ENCODE measurements at places on chromosomes 12 and 14. TPM values are rescaled to one million over a fixed set of nuclear protein-coding genes. Genes with fewer than 3 reads are reported as not detected.

DNA sequence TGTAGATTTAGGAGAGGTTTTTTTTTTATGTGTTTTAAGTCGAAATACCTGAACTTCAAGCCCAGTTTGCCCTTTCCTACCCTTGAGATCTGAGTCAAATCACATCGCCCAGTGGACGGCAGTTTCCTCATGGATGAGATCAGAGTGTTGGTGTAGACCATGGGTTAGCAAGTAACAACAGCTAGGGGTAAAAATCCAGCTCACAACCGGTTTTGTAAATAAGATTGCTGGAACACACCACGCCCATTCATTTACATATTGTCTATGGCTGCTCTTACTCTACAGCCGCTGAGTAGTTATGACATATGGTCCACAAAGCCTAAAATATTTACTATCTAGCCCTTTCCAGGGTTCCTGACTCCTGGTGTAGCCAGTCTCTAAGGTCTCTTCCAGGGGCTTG, 158.5 kb upstream of the PLEKHG7 start:
- DNase-seq, result no peak
- H3K27me3 ChIP-seq, result peaks cover 2% of the 10 kb centered on the region
- H3K36me3 ChIP-seq, result no peaks in the 10 kb centered on the region
- peaks cover 36% of the 10 kb centered on the region for H3K4me1 ChIP-seq
- H3K27ac ChIP-seq, result peak overlapping the region; percentile 84

GRCh38 chr14:101196051-101196712, 292.7 kb upstream of the RTL1 start:
- no peak overlapping the region for H3K4me3 ChIP-seq
- H3K36me3 ChIP-seq, result no peaks in the 10 kb centered on the region
- DNase-seq, result no peak
- peaks cover 5% of the 10 kb centered on the region for H3K4me1 ChIP-seq
- no peak overlapping the region for H3K27ac ChIP-seq

DNA sequence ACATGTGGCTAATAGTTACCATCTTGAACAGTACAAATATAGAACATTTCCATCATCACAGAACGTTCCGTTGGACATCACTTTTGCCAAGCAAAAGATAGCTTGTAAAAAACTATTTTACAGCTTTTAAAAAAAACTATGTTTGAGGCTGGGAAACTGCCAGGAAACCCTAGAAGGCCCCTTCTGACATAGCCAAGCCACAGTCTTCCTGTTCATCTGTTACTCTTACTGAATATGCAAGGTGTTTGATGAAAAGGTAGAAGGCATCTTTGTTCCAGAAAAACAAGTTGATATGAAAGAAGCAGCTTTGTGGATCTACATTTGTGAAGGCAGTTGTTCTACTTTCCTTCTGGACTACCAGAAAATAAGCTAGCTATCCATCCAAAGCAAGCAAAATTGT, 23.6 kb upstream of the WNK1 start:
- no peak for DNase-seq
- H3K36me3 ChIP-seq, result peaks cover 3% of the 10 kb centered on the region
- H3K27me3 ChIP-seq, result peaks cover 1% of the 10 kb centered on the region
- no peak overlapping the region for H3K4me3 ChIP-seq

DNA sequence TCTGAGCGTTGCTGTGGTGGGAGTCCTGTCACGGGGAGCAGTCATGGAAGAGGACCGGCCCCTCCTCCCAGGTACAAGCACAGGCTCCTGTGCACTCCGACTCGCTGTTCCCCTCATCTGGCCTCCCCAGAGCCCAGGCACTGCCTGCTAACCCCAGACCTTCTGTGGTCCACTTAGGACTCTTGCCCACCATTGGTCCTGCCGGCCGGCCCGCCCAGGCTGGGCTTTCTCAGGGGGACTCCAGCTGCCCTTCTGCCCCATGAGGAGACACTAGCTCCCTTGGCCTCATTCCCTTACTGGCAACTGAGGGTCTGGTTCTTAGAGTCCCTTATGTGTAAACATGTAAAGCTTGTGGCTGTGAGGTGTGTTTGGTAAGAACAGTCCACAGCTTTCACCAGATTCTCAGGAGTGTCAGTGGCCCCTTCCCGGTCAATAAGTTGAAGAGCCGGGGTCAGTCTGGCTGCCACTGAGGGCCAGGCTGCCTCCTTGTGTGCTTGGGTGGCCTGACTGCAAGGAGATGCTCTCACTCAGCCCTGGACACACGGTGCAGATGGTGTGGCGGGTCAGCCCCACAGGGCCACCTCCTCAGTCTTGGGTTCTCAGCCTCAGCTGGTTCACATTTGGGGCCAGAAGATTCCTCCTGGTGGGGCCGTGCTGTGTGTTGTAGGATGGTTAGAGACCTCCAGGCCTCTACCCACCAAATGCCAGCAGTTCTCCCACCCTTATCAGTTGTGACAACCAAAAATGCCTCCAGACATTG, 43.6 kb downstream of the DDX51 start:
- no peaks in the 10 kb centered on the region for H3K27me3 ChIP-seq
- no peak overlapping the region for H3K27ac ChIP-seq
- H3K4me3 ChIP-seq, result no peak overlapping the region
- no peak for DNase-seq
- peaks cover 6% of the 10 kb centered on the region for H3K36me3 ChIP-seq

DNA sequence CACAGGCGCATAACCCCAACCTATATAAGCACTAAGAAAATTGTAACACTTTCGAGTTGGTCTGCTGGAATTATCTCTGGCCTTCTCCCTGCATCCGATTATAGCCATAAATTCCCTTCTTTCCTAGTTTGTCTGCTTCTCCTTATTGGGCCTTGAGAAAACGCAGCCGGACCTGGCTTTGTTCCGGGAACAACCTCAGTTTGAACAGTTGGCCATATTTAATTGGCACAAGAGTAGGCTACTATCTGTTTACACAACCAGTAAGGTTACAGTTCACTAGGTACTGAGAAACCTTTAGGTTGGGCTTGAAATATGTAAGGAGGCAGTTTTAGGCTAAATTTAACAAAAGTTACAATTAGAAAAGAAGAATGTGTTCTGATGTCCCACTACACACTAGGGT, 176.1 kb downstream of the IPO8 start:
- no peaks in the 10 kb centered on the region for H3K4me1 ChIP-seq
- no peaks in the 10 kb centered on the region for H3K27me3 ChIP-seq
- no peak overlapping the region for H3K4me3 ChIP-seq
- DNase-seq, result no peak
- no peaks in the 10 kb centered on the region for H3K36me3 ChIP-seq
- H3K27ac ChIP-seq, result no peak overlapping the region

- H3K4me1 ChIP-seq, result peaks cover 2% of the 10 kb centered on the region
- no peak for DNase-seq
- no peaks in the 10 kb centered on the region for H3K27me3 ChIP-seq
- no peak overlapping the region for H3K27ac ChIP-seq
- H3K4me3 ChIP-seq, result no peak overlapping the region
- peaks cover 10% of the 10 kb centered on the region for H3K36me3 ChIP-seq
Measured at GRCh38 chr12:119959435-119959834, 29.6 kb upstream of the BICDL1 start.

DNA sequence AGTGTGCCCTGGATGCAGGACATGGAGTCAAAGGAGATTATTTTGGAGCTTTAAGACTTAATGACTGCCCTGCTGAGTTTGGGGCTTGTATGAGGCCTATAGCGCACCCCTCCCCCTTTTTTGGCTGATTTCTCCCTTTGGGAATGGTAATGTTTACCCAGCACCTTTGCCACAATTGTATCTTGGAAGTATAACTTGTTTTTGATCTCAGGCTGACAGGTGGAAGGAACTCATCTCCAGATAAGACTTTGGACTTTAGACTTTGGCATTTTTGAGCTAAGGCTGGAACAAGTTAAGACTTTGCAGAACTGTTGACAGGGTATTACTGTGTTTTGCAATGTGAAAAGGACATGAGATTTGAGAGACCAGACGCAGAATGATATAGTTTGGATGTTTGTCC, 110.5 kb downstream of the DERA start:
- no peak overlapping the region for H3K4me3 ChIP-seq
- peaks cover 50% of the 10 kb centered on the region for H3K36me3 ChIP-seq
- H3K4me1 ChIP-seq, result no peaks in the 10 kb centered on the region
- H3K27ac ChIP-seq, result no peak overlapping the region
- no peak for DNase-seq

DNA sequence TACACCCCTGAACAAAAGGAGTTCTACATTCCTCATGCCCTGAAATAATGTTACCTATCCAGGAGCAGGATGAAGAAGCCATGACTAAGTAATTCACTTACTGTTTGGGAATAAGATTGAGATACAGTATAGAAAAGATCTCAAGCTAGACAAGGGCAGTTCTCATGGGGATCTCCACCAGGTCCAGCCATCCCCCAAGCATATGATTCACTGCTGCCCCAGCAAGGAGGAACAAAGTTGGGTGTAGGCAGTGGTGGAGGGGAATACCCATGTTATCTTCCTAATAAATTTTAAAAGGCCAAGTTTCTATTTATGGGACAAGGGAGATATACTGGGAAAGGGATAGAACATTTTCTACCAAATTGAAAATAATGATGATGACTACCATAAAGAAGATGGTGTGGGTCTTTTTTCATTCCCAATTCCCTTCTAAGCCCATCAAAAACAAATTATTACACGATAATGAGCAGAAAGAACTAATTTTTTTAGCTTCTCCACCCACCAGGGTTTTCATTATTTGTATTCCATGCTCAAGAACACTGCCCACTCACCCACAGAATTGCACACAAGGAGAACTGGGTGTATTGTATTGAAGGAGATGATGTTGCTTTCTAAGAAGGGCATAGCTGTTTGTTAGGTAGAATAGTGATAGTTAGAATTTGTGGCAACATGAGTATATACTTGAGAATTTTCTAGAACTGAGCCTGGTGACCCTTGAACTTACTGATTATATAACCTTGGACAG, 204.6 kb downstream of the BTG1 start:
- H3K4me3 ChIP-seq, result no peak overlapping the region
- no peak for DNase-seq
- no peak overlapping the region for H3K27ac ChIP-seq

GRCh38 chr12:100372853-100373640, 16.2 kb downstream of the SLC17A8 start:
- no peaks in the 10 kb centered on the region for H3K36me3 ChIP-seq
- H3K27me3 ChIP-seq, result peaks cover 4% of the 10 kb centered on the region
- peaks cover 14% of the 10 kb centered on the region for H3K4me1 ChIP-seq
- peak overlapping the region; percentile 55 for H3K27ac ChIP-seq
- DNase-seq, result peak; percentile 24

GRCh38 chr12:116744766-116745165, 6.7 kb downstream of the RNFT2 start:
- peaks cover 1% of the 10 kb centered on the region for H3K4me1 ChIP-seq
- H3K27me3 ChIP-seq, result peaks cover 2% of the 10 kb centered on the region
- H3K27ac ChIP-seq, result no peak overlapping the region
- DNase-seq, result no peak
- no peak overlapping the region for H3K4me3 ChIP-seq

DNA sequence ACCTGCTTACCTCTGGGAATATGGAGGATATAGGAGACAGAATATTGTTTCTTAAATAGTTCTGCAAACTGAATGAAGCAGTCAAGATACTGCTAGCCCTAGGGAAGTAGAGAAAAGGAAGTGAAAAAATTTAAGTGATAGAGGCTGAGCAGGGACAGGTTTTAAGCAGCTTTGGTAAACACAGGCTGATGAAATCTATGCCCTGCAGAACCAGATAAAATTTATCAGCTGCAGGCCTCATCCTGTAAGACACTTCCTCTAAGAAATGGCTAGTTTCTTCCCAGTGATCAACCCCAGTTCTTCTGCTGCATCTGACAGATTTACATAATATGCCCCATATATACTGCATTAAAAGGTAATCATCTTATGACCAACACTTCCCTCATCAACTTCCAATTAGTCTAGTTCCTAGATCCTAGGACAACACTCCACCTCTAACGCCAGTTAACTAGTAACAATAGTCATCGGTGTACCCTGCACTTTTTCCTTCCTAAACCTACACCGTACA, 1.3 kb upstream of the ESYT1 start:
- peaks cover 13% of the 10 kb centered on the region for H3K27me3 ChIP-seq
- H3K27ac ChIP-seq, result peak overlapping the region; percentile 57
- H3K36me3 ChIP-seq, result no peaks in the 10 kb centered on the region
- peak overlapping the region; percentile 58 for H3K4me3 ChIP-seq
- peaks cover 15% of the 10 kb centered on the region for H3K4me1 ChIP-seq
- no peak for DNase-seq

GRCh38 chr12:91219919-91220318, 37.3 kb upstream of the DCN start:
- no peak overlapping the region for H3K27ac ChIP-seq
- no peaks in the 10 kb centered on the region for H3K27me3 ChIP-seq
- DNase-seq, result no peak

GRCh38 chr14:71328183-71328582, 420.9 kb downstream of the PCNX1 start:
- no peaks in the 10 kb centered on the region for H3K36me3 ChIP-seq
- peaks cover 2% of the 10 kb centered on the region for H3K4me1 ChIP-seq
- no peak overlapping the region for H3K4me3 ChIP-seq

DNA sequence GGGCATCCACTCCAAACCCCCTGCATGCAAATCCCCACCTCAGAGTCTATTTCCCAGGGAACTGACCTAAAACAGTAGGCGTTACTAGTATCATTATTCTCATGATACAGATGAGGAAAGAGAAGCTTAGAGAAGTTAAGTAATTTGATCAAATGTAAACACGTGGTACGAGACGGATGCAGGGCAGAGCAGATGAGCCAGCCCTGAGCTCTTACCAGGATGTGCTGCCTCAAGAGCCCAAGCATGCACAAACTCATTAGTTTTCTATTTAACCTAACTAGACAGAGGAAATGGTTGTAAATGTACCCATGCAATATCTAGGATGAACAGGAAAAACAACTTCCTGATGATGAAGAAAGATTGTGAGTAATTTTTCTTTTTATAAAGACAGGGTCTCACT, 173.3 kb upstream of the RASSF8 start:
- H3K27me3 ChIP-seq, result no peaks in the 10 kb centered on the region
- no peak for DNase-seq
- no peak overlapping the region for H3K27ac ChIP-seq
- H3K4me1 ChIP-seq, result peaks cover 21% of the 10 kb centered on the region
- no peak overlapping the region for H3K4me3 ChIP-seq
- H3K36me3 ChIP-seq, result no peaks in the 10 kb centered on the region

The HRK gene
- total RNA-seq, result 2.4 TPM

The KRT3 gene
- total RNA-seq, result not detected

The PLXNC1 gene
- 4.9 TPM for total RNA-seq

The DCD gene
- not detected for total RNA-seq

The RHOJ gene
- total RNA-seq, result not detected

The AKAP3 gene
- total RNA-seq, result 3.3 TPM

The SYT1 gene
- 155 TPM for total RNA-seq

The SERPINA10 gene
- not detected for total RNA-seq

The SLC7A8 gene
- total RNA-seq, result 7.9 TPM
